ENCODE measurements at places on chromosomes 3 and 15. TPM values are rescaled to one million over a fixed set of nuclear protein-coding genes. Genes with fewer than 3 reads are reported as not detected.
A peak's percentile ranks its signal among the peaks of the same experiment; 100 is the strongest.

The DNASE1L3 gene
- polyA plus RNA-seq, result 0.14 TPM

GRCh38 chr3:45864760-45865519 is 21.4 kb upstream of the CCR9 start:
- no peak overlapping the region for H3K27ac ChIP-seq
- H3K27me3 ChIP-seq, result peaks cover 17% of the 10 kb centered on the region
- H3K36me3 ChIP-seq, result no peaks in the 10 kb centered on the region
- DNase-seq, result peak; percentile 28
- H3K4me3 ChIP-seq, result no peak overlapping the region

DNA sequence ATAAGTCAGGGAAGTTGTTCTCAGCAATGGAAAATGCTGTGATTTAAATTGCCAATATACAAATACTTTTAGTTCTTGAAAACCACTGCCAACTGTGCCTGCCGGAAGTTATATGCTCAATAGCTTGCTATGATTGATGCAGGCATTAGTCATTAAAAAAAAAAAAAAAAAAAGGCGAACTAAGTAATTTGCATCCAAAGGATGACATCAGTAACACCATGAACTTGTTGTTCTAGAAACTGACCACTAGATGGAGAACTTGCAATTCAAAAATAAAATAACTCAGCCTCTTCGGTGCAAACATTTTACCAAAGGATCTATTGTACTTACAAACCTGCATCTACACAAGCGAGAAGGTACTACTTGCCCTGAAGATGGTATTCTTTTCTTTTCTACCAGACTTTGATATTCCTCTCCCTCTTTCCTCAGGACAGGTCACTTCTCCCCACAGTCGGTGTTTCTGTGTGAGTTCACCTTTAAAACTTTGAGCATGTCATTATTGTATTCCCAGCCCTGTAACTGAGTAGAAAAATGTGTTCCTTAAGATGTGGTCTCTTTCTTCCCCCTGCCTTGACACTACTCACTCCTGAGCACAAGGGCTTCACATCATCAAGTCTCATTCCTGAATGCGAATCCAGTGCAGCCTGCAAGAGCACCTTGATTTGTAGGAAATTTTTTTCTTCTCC is 115.0 kb upstream of the VEPH1 start:
- no peak overlapping the region for H3K27ac ChIP-seq
- H3K4me3 ChIP-seq, result no peak overlapping the region
- DNase-seq, result peak; percentile 36

DNA sequence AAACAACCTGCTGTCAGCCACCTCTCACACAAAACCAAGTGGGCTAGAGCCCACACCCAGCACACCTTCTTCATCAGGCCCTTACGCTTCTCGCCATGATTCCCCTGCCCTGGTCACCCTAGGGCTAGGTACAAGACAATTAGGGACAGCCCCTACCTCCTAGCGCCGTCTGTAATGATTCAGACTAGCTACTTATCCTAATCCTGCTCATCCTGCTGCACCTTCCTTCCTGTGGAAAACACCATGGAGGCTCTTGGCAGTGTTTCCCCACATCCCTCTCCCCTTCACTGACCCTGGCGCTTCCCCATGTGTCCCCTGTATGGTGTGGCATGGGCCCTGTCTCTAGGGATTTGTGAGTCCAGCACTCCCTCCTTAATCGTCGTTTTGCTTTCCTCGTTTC is 39.6 kb upstream of the ICE2 start:
- DNase-seq, result no peak
- peaks cover 66% of the 10 kb centered on the region for H3K36me3 ChIP-seq
- no peak overlapping the region for H3K4me3 ChIP-seq
- H3K27me3 ChIP-seq, result no peaks in the 10 kb centered on the region
- no peak overlapping the region for H3K27ac ChIP-seq

- peak overlapping the region; percentile 79 for H3K4me3 ChIP-seq
- no peaks in the 10 kb centered on the region for H3K27me3 ChIP-seq
- peak overlapping the region; percentile 82 for H3K27ac ChIP-seq
- H3K4me1 ChIP-seq, result peaks cover 86% of the 10 kb centered on the region
- no peaks in the 10 kb centered on the region for H3K36me3 ChIP-seq
Measured at GRCh38 chr3:105752791-105753415, 115.9 kb downstream of the CBLB start.

GRCh38 chr3:54264050-54264449 is 141.7 kb downstream of the CACNA2D3 start:
- H3K27me3 ChIP-seq, result no peaks in the 10 kb centered on the region
- no peak for DNase-seq
- H3K36me3 ChIP-seq, result no peaks in the 10 kb centered on the region
- no peaks in the 10 kb centered on the region for H3K4me1 ChIP-seq
- H3K27ac ChIP-seq, result no peak overlapping the region

DNA sequence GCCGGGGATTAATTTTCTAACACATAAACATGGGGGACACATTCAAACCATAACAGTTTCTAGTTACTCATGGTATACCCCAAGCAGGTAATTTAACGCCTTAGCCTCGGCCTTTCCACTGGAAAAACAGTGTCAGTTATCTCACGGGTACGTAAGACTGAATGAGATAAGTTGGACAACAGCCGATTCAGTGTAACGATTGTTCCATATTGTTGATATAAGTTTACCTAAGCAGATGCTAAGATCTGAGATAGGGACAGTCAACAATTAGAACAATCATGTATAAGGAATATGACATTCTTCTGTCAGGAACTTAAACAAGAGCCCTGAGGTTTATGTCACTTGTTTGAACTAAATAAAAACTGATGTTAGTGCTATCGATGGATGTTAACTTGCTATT is 130.8 kb downstream of the GHSR start:
- no peak for DNase-seq
- no peaks in the 10 kb centered on the region for H3K4me1 ChIP-seq
- H3K36me3 ChIP-seq, result peaks cover 3% of the 10 kb centered on the region
- no peaks in the 10 kb centered on the region for H3K27me3 ChIP-seq

GRCh38 chr3:63719796-63720445 is 67.4 kb downstream of the SNTN start:
- no peaks in the 10 kb centered on the region for H3K36me3 ChIP-seq
- no peaks in the 10 kb centered on the region for H3K4me1 ChIP-seq
- no peak overlapping the region for H3K4me3 ChIP-seq
- peaks cover 4% of the 10 kb centered on the region for H3K27me3 ChIP-seq
- DNase-seq, result no peak

- no peaks in the 10 kb centered on the region for H3K27me3 ChIP-seq
- no peak overlapping the region for H3K27ac ChIP-seq
- no peak for DNase-seq
- no peaks in the 10 kb centered on the region for H3K36me3 ChIP-seq
- H3K4me3 ChIP-seq, result no peak overlapping the region
Measured at GRCh38 chr3:146077181-146077580, 83.8 kb downstream of the PLOD2 start.

- H3K27ac ChIP-seq, result no peak overlapping the region
- no peak overlapping the region for H3K4me3 ChIP-seq
- no peaks in the 10 kb centered on the region for H3K4me1 ChIP-seq
- no peaks in the 10 kb centered on the region for H3K36me3 ChIP-seq
Measured at GRCh38 chr3:21235491-21235890, 515.5 kb downstream of the ZNF385D start.

DNA sequence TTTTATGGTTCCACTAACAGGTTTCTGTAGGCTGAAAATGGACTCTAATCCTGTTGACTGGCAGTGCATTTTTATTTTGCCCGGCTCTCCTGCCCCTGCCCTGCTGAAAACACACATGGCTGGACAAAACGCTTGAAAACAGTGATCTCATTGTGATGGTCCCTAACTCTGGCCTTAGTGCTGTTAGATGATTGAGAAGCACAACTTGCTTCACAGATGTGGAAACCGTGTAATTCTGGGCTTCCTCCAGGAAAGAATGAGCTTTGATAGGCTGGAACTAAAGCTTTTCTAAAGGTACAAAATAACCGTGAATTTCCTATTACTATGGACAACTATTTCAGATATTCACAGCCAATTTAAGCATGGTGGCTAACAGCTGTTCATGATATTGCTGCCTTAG is 121.4 kb downstream of the VGLL3 start:
- H3K27me3 ChIP-seq, result no peaks in the 10 kb centered on the region
- H3K27ac ChIP-seq, result no peak overlapping the region
- no peak overlapping the region for H3K4me3 ChIP-seq
- H3K36me3 ChIP-seq, result no peaks in the 10 kb centered on the region

GRCh38 chr15:58909616-58910015 is 23.9 kb downstream of the SLTM start:
- no peak for DNase-seq
- no peaks in the 10 kb centered on the region for H3K27me3 ChIP-seq
- H3K27ac ChIP-seq, result no peak overlapping the region
- H3K4me1 ChIP-seq, result peaks cover 47% of the 10 kb centered on the region

The LYSMD2 gene
- polyA plus RNA-seq, result 35.5 TPM

The DUOX2 gene
- not detected for polyA plus RNA-seq

The CGNL1 gene
- polyA plus RNA-seq, result not detected

- no peaks in the 10 kb centered on the region for H3K27me3 ChIP-seq
- H3K4me1 ChIP-seq, result peaks cover 10% of the 10 kb centered on the region
- H3K4me3 ChIP-seq, result peak overlapping the region; percentile 31
- no peak overlapping the region for H3K27ac ChIP-seq
- peak; percentile 19 for DNase-seq
- no peaks in the 10 kb centered on the region for H3K36me3 ChIP-seq
Measured at GRCh38 chr3:129593595-129594339, 12.7 kb downstream of the PLXND1 start.

- no peak overlapping the region for H3K27ac ChIP-seq
- H3K36me3 ChIP-seq, result no peaks in the 10 kb centered on the region
- DNase-seq, result no peak
Measured at GRCh38 chr3:194121891-194122631, 13.9 kb upstream of the HES1 start.

The GP9 gene
- not detected for polyA plus RNA-seq

DNA sequence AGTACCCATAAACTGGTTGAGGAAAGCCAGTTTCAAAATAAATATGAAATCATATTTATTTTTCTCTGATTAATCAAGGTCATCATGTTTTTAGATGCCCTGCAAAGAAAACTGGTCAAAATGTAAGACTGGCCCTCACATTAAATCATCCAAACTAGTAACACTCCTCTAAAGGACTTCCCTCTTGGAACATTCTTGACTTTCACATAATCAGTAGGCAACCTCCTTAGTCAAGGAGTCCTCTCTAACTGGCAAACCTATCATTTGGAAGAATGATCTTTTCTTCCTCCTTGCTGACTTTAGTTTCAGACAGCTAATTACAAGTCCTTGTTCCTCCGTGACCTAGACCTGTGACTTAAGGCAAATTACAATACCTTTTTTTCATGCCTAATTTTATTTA is 82.5 kb upstream of the DCBLD2 start:
- no peaks in the 10 kb centered on the region for H3K27me3 ChIP-seq
- no peak overlapping the region for H3K27ac ChIP-seq
- no peak for DNase-seq
- no peaks in the 10 kb centered on the region for H3K4me1 ChIP-seq
- H3K4me3 ChIP-seq, result no peak overlapping the region

DNA sequence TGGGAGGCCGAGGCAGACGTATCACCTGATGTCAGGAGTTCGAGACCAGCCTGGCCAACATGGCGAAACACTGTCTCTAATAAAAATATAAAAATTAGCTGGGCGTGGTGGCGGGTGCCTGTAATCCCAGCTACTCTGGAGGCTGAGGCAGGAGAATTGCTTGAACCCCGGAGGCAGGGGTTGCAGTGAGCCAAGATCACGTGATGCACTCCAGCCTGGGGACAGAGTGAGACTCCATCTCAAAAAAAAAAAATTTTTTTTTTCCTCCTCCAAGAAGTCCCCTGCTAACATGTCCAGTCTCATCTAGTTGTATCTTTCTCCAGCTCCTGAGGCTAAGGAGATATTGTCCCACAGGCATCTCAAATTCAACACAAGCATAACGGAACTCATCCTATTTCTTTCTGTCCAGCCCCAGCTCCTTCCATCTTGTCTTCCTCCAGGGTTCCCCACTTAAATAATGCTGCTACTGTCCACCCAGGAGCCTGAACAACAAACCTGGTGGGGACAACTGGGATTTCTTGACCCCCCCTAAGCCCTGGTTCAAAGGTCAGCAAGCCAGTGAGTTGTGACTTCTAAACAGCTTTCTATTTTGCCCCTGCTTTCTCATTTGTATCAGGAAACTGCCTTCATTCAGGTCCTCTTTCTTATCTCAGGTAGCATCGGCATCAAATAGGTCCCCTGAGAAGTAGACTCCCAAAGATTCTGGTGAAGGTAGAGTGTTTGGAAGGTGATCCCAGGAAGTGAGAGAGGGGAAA is 4.1 kb upstream of the MEF2A start:
- no peak overlapping the region for H3K4me3 ChIP-seq
- no peaks in the 10 kb centered on the region for H3K27me3 ChIP-seq
- H3K27ac ChIP-seq, result no peak overlapping the region
- DNase-seq, result no peak
- H3K4me1 ChIP-seq, result peaks cover 8% of the 10 kb centered on the region

- H3K4me3 ChIP-seq, result no peak overlapping the region
- DNase-seq, result no peak
- no peaks in the 10 kb centered on the region for H3K36me3 ChIP-seq
- no peaks in the 10 kb centered on the region for H3K27me3 ChIP-seq
- no peak overlapping the region for H3K27ac ChIP-seq
Measured at GRCh38 chr15:63908281-63908680, 74.5 kb upstream of the HERC1 start.

DNA sequence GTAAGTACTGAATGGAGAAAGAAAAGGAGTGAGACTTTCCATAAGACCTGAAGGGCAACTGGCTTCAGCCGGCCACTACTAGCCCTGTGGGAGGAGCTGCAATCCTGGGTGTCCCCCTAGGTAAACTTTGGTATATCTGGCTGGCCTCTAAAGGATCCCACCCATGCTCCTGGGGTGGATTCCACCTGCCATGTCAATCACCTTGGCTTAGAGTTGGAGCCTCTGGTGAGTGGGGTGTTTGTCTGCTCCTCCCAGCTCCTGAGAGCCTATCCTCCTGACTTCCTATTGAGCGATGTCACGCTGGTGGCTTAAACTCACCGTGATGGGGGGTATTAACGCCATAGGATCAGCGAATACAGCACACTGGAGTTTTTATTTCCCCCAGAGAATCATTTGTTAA is 2.6 kb downstream of the SPTBN5 start:
- no peak overlapping the region for H3K4me3 ChIP-seq
- H3K36me3 ChIP-seq, result no peaks in the 10 kb centered on the region
- DNase-seq, result no peak
- H3K27ac ChIP-seq, result no peak overlapping the region

DNA sequence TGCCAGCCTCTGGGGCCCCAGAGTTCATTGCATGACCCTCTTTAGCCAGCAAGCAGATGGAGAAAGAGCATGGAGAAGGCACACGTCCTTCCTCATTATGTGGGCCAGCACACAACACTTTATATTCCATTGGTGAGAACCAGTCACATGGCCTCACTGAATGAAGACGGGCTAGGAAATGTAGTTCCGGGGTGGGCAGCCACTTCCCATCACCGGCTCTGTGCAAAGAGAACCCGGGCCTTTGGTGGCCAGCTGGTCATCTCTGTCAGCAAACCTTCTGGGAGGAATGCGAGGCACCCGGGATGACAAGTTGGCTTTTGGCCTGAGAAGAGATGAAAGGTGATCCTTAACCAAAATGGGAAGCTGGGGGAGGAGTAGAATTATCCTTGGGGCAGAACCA is 90.2 kb upstream of the VGLL4 start:
- no peak overlapping the region for H3K4me3 ChIP-seq
- H3K27me3 ChIP-seq, result no peaks in the 10 kb centered on the region
- H3K4me1 ChIP-seq, result no peaks in the 10 kb centered on the region
- no peaks in the 10 kb centered on the region for H3K36me3 ChIP-seq
- DNase-seq, result no peak

The ACKR4 gene
- 0.16 TPM for polyA plus RNA-seq

The MUC4 gene
- polyA plus RNA-seq, result not detected
